ENCODE measurements at places on chromosomes 3 and 15.

DNA sequence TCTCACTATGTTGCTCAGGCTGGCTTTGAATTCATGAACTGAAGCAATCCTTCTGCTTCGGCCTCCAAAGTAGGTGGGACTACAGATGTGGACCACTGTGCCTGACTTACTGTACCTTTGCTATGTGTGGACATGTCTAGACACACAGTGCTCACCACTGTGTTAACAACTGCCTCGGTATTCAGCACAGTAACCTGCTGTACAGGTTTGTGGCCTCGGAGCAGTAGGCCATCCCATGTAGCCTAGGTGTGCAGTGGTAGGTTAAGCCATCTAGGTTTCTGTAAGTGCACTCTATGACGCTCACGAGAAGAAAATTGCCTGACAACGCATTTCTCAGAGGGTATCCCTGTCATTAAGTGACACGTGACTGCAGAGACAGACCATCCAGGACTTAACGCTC lies 70.3 kb downstream of the TAMM41 start:
- no peak for DNase-seq

- no peak for DNase-seq
Measured at GRCh38 chr3:186012137-186012536, 74.3 kb upstream of the TRA2B start.

GRCh38 chr3:160343132-160343531 lies 55.9 kb downstream of the IFT80 start:
- no peak for DNase-seq

DNA sequence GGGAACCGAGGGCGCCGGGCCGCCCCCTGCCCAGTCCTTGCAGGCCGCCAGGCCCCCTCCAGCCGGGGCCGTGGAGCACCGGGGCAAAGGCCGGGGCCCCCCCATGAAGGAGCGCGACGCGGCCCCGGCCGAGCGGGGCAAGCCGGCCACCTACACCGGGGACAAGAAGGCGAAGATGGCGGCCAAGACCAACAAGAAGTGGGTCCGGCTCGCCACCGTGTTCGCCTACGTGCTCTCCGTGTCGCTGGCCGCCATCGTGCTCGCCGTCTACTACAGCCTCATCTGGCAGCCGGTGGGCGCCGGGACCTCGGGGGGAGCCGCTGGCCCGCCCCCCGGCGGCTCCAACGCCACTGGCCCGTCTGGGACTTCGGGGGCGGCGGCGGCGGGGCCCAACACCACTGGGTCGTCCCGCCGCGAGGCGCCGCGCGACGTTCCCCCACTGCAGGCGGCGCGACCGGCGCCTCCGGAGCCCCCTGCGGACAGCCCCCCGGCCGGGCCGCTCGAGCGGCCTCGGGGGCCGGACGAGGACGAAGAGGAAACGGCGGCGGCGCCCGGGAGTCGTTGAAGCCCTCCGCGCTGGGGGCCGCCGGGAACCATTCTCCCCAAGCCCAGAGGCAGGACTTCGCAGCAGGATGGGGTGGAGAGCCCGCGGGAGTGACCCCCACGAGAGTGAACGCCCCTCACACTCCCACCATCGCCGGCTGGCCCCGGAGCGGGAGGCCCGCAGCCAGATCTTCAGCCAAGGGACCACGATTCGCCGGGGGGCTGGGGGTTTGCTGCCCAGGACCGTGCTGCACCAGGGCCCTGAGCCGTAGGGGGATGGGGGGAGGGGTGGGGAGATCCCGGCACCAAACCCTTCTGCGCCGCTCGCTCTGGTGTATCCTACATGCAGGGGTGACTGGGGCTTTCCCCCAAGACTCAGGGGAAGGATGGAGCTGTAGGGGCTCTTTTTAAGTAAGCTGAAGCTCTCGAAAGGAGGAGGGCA lies 753 bp downstream of the INAFM2 start:
- no peak for DNase-seq

DNA sequence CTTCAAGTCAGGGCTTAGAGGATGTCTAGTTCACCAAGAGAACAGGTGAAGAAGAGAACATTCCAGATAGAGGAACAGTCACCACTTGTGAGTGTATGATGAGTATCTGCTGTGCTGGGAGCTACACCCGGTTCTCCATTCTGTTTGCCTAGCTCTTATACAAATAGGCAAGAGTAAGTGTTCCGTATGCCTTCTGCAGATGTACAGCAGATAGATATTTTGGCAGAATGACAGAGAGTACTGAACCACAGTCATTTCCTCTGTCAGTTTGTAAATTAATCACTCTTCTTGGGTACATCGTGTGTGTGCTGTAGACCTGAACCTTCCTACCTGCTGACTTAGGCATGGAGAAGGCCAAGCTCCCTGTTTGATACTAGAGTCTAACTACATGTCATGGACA lies 108.3 kb upstream of the CTDSPL start:
- DNase-seq, result no peak

DNA sequence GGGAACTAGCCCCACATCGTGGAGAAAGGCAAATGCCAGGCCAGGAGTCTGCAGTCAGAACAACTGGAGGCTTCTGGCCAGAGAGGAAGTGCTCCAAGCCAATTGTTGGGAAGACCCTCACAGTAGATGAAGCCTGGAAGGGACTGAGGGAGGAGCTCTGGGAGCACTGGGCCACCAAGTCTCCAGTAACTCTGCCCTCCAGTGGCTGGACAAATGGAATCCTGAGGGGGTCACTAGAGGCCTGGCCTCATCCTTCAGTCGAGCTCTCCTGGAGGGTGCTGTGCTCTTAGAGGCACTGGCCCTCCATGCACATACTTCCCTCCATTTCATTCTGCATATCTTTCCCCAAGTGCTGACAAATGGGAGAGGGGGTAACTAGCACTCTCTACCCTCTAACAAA lies 103.0 kb downstream of the MYLK start:
- DNase-seq, result no peak

DNA sequence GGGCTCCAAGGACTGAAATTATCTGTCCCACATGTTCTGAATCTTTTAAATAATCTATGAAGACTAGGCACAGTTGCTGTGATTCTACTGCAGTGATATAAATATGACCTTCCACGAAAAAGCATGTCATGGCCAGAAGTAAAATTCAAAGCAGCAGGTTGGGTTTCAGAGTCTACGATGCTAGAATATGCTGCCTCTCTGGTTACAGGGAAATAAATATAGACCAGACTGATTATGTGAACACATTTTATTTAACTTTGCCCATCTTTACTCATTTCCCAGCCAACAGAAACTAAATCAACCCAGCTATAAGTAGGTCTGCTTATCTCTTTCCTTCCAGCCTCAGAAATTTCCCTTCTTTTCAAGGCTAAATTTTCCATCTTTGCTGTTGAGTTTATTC lies 19.9 kb upstream of the TM6SF1 start:
- DNase-seq, result no peak

- no peak for DNase-seq
Measured at GRCh38 chr3:106348139-106348690, 479.4 kb upstream of the CBLB start.

DNA sequence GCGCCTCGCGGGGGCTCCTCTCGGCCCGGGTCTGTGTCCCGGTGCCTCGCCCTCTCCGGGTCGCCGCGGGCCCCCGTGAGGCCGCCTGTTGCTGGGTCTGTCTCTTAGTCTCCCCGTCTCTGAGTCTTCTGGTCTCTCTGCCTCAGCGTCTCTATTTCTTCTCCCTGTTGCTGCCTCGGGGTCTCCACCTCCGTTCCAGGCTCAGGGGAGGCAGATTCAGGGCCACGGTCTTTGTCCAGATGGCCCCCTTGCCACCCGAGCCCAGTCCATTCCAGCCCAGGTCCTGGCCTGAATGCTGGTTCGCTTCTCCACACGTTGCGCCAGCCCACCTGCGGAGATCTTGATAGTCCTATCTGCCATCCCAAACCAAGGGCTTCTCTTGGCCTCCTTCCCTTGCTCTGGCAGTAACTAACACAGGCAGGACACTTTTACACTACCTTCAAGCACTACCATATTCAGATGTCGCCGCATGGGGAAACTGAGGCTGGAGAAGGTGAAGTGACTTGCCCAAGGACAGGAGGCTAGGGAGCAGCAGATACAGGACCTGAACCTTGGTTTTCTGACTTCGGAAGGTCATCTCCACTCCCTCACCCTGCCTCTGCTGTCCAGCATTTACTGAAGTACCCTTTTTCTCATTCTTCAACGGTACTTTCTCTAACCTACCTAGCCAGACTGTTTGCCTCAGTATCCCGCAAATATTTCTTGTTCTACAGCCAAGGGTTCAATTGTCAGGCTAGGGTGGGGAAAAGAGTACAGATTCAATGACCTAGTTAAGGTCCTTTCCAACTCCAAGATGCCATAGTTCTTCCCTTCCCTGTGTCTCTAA lies 616 bp upstream of the IGDCC4 start:
- no peak for DNase-seq

DNA sequence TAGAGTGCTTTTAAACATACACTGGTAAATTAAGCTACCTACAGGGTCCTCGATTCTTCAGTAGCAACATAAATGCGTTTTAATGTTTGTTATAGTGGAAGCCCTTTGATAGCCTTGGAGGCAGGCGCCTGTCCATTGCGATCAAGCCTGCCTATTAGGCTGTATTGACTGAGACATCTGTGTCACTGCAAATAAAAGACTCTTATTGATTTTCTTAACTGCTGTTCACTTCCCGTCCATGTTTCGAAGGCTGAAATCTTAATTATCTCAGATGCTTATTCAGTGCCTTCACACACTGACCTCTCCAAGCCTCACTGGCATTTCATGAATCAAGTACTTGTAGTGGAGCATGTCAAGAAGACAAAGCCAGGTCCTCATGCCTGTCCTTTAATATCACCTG lies 51.1 kb downstream of the MAP2K5 start:
- no peak for DNase-seq

DNA sequence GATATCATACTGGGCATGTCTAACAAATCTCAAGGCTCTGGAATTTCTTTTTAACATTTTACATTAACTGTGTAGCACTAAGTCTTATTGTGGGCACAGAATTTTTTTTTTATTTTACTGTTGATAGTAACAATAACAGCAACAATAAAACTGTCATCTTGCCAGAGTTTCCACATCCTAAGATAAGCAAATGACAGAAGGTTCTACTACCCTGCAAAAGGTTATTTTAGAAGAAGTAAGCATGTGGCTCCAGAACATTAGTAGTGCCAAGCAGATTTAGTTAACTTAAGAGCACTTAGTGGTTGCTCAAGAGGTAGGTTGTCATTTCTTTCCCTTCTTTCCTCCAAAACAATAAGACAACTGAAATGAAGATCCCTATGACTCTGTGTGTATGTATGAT lies 743.0 kb upstream of the CBLB start:
- DNase-seq, result no peak

GRCh38 chr3:102206511-102207031 lies 228.2 kb upstream of the ZPLD1 start:
- no peak for DNase-seq

DNA sequence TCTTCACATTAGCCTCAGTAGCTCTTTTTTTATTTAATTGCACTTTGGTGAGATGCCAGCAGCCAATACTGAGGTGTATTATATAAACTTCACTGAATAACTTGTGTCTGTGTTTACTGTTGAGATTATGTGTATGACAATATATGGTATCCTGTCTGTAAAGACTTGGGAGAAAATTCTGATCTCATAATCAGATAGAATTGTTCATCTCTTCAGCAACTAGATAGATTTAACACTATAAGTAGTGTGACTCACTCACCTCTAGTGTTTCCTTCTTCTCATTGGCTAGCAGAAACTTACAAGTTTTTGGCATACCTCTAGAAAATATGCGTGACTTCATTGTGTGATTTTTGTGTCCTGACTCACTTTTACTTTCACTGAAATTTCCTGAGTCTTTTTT lies 67.6 kb upstream of the TGFBR2 start:
- DNase-seq, result no peak

DNA sequence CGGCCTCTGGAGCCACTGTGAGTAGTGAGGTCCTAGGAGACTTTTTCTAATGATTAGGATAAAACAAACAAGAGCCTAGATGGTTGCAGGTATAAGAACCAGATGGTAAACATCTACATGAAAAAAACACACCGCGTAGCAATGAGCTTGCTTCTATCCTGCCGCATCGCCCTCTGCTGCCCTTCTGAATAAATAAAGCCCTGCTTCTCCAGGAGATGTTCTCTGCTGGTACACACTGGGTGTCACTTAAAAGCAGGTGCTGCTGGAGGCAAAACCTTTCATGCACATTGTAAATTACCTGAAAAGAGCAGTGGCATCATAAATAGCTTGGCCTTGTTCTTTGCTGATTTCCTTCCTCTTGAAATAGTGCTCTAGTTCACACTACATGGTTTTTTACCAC lies 164.4 kb upstream of the TOPAZ1 start:
- DNase-seq, result no peak

DNA sequence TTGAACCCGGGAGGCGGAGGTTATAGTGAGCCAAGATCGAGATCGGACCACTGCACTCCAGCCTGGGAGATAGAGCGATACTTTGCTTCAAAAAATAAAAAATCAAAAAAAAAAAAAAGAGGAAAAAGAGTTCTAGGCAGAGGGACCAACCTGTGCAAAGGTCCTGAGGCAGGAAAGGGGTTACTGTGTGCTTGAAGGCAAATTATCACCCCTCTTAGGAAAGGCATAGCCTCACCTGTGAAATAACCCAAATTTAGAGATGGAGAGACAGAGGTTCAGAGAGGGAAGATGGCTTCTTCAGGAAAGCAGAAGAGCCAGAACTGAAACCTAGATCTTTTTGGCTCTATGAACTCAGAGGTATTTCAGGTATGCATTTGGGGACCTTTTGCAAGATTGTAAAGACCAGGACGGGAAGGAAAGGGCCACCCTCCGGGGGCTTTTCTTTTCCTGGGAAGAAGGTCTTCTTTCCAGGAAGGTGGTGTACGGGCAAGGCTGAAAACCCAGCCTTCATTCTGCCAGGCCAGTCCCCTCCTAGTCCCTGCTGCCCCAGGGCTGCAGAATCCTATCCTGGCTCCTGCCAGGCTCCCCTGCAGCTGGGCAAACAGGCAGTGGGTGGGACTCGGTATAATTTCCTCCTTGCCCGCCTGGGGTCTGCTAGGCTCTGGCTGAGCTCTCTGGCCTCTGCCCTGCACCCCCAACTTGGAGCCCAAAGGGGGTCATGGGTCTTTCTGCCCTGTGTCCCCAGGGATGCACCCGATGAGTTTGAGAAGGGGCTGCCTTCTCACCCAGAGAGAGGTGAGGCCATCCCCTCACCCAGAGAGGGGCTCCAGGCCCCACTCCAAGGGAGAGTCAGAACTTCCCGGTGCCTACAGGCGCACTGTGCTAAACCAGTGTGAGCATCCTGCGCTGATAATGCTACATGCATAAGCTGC lies 14.4 kb upstream of the CSK start:
- DNase-seq, result no peak

DNA sequence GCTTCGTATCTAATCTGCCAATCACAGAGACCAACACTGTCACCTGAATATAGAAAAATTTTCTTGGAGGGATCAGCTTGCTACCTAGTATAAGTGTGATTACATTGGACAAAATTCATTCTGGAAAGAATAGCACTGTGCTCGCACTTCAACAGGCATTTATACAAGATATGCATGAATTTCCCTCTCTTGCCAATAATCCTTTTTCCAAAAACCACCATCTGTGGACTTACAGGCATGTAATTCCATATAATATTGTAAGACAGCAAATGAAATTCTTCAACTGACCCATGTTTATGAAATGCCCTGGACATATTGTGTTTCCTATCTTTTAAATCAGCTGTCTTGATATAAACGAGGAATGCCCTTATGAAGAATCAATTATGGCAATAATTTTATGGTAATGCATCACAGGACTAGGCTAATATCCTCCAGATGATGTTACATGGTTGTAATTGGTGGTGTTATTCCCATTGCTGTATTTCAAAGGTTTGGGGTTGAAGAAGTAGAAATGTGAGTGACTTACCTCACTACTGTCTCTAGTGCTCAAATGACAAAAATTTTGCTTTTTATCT lies 861.4 kb upstream of the NECTIN3 start:
- no peak for DNase-seq

GRCh38 chr3:184648636-184649035 lies 63.2 kb downstream of the MAGEF1 start:
- DNase-seq, result no peak
